ENCODE measurements at places on chromosomes 12 and 14.
A peak's percentile ranks its signal among the peaks of the same experiment; 100 is the strongest.

GRCh38 chr14:104826189-104826860 lies 25.4 kb downstream of the ZBTB42 start:
- DNase-seq = peak; percentile 94

DNA sequence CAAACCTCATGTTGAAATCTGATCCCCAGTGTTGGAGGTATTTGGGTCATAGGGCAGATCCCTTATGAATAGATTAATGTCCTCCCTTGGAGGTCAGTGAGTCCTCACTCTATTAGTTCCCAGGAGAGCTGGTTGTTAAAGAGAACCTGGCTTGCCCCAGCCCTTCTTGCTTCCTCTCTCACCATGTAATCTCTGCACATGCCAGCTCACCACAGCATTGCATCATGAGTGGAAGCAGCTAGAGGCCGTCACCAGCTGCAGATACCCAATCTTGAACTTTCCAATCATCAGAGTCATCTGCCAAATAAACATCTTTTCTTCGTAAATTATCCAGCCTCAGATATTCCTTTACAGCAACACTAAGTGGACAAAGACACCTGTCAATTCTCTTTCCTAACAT lies 161.8 kb upstream of the IGF1 start:
- DNase-seq = no peak

- no peak for DNase-seq
Observed at GRCh38 chr12:104282109-104282508, 21.4 kb upstream of the EID3 start.

DNA sequence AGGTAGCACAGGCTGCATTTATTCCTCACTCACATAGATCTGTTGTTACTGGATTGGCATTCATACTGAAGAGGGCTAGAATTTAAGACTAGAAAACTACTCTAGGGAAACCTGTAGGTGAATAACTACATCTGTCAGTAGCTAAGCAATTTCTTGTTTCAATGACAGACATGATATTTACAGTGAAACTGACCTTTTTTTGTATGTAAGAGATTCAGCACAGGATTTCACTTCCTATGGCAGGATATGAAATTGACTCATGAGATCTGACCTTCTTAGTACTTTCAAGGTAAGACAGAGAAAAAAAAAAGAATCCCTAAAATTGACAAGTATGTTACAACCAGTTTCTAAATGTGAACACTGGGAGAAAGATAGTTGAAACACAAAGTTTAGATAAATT lies 189.8 kb upstream of the SLC16A7 start:
- DNase-seq = no peak

GRCh38 chr14:52269982-52270381 lies 2.5 kb downstream of the PTGDR start:
- DNase-seq = no peak

- no peak for DNase-seq
Observed at GRCh38 chr14:49615776-49616175, 4.7 kb downstream of the RPL36AL start.

DNA sequence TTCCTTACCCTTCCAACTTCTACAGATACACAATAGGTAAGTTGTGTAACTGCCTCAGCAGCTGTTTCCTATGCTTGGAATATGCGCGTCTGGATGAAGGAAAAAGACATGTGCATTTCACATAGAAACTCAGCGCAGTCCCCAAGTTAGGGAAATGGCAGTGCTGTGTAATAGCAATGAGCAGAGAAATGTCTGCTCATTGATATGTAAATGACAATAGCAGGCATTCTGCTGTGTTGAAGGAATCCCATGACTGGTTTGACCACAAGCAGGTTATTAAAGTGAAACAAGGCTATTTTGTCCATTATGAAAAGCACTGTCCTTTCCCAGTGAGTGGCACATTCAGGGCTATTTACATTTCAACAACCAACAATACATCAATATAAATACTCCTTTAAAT lies 106.6 kb downstream of the BTG1 start:
- no peak for DNase-seq

DNA sequence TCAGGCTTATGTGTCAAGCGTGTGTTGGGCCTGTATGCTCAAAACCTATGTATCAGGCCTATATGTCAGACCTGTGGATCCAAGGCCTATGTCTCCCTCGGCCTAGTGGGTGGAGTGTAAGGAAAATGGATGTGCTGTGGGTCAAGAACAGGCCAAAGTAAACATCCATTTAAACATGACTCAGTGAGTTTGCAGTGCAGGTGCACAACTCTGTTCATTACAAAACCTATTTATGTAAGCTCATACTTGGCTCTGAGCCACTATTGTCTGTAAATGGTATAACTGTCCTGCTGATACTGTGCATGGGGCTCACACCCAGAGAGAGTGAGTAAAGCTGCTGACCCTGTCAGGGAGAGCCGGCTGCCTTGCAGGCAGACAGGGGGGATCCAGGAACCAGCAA lies 249.7 kb upstream of the AVPR1A start:
- DNase-seq = no peak

DNA sequence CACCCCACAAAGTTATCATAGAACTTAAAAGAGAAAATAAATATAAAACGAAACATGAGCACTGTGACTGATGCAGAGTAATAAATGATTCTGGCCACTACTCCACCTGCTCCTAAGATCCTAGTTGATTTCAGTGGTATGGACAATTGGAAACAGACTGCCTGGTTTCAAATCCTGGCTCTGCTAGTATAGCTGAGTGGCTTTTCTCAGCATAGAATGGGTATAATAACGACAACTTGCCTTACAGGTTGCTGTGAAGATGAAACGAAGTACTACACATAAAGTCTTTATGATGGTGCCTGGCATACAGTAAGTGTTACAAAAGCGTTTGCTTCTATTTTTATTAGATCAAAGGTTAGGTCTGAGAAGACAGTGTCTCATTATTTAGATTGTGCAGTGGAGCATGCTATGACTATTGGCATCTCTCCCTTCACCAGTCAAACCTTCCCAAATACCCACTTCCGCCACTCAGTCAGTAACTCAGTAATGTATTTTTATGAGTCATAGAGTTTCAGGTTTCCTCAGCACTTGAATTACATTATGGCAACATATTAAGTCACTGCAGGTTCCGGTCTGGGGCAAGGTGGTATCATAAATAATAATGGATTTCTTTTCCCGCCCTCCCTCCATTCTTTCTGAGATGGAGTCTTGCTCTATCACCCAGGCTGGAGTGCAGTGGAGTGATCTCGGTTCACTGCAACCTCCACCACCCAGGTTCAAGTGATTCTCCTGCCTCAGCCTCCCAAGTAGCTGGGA lies 29.7 kb upstream of the NR2C1 start:
- no peak for DNase-seq

- DNase-seq = no peak
Observed at GRCh38 chr12:52402377-52402776, 3.8 kb downstream of the KRT82 start.

GRCh38 chr12:116060764-116061163 lies 216.7 kb downstream of the MED13L start:
- DNase-seq = no peak

GRCh38 chr12:7042842-7043241 lies 17.7 kb upstream of the C1S start:
- DNase-seq = no peak

GRCh38 chr14:39109893-39110715 lies 4.0 kb upstream of the GEMIN2 start:
- no peak for DNase-seq

DNA sequence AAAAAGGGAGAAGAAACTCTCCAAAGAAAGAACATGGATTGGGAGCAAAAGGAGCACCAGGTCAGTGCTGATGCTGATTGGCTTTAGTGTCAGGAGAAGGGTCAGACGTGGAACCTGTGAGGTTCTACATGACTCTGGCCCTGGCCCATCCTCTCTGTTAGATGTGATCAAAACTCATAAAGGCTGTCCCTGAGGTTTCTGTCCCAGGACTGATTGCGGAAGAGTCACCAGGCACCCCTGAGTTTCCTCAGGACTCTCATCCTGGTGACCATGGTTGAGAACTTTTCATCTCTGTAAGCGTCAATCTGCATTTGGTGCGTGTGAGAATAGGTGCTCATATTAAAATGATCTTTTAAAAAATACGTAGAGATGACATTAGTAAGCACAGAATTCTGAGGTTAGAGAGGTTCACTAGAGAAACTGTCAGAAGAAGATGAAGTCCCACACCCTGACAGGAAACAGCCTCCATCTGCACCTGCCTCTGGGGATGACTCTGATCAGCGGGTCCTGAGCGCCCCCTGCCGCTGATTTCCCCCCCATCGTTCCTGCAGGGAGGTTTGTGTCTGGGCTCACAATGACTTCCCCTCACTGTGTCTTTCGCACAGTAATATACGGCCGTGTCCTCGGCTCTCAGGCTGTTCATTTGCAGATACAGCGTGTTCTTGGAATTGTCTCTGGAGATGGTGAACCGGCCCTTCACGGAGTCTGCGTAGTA lies 741.8 kb downstream of the TMEM121 start:
- DNase-seq = peak; percentile 42

DNA sequence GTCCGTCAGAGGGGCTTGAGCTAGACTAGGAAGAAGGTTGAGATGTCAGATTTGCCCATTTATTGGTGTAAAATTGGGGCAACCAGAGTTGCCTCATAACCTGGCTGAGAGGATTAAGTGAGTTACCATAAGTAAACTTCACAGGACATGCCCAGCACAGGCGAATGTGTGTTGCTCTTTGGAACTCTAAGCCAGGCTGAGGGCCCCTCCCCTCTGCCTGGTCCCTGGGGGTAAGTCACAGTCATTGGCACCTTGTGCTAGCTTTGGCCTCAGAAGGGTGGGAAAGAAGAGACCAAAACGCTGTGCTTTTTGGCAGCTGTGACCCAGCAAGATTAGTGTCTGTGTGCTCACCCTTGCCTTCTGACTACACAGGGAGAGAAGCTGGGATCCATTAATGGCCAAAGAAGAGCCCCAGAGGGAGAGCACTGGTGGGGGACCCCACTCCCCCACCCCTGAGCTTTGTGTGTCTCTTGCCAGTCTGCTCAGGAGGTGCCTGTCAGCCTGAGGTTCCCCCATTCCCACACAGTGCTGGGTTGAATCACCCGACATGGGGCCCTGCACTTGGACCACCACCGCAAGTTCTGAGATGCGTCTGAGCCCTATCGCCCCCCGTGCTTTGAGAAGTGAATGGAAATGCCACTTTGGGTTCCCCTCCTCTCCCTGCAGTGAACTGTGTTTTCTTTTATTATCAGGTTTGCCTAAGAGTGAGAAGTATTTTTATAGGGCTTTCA lies 74.1 kb downstream of the CACNA1C start:
- no peak for DNase-seq

GRCh38 chr12:2769866-2770533 lies 24.8 kb upstream of the FKBP4 start:
- DNase-seq = no peak

GRCh38 chr12:19085090-19085489 lies 44.4 kb upstream of the PLEKHA5 start:
- DNase-seq = no peak

DNA sequence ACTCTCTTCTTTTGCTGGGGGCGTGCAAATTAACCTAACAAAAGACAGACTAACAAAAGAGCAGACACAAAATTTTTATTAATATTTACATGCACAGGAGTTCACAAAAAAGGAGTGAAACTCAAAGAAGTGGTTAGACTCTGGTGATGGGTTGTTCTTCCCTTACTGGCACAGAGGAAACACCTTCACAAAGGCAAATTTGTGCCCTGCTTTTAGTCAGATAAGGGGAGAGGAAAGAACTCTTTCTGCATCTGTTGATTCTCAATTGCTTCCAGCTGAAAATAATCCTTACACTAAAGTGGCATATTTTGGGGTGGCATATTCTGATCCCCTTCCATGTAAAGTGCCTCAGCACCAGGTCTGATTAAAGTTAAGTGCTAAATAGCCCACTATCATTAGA lies 190.2 kb upstream of the AMIGO2 start:
- no peak for DNase-seq

- no peak for DNase-seq
Observed at GRCh38 chr12:70217416-70217815, 25.8 kb upstream of the CNOT2 start.

GRCh38 chr14:94611179-94611578 lies 1.0 kb upstream of the SERPINA3 start:
- DNase-seq = no peak

- DNase-seq = no peak
Observed at GRCh38 chr14:93045965-93046704, 69.6 kb downstream of the ITPK1 start.

DNA sequence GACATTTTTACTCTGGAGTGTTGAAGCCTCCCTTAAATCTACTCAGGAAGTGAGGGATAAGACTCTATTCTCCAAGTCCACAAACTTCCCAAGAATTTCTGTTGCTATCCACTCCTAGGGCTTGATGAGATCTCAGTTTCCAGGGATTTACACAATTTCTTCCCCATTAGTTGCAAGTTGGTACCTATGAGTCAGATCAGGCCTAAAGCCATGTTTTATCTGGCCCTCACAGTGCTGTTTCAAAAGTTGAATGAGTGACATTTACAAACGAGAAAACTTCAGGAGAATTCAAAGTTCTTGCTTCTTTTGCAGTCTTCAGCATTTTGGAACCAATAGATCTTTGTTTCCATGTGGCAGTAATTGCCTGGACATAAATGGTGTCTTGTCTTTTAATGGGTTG lies 156.4 kb upstream of the SYT10 start:
- DNase-seq = no peak

- no peak for DNase-seq
Observed at GRCh38 chr12:40827683-40828592, 135.7 kb downstream of the CNTN1 start.

DNA sequence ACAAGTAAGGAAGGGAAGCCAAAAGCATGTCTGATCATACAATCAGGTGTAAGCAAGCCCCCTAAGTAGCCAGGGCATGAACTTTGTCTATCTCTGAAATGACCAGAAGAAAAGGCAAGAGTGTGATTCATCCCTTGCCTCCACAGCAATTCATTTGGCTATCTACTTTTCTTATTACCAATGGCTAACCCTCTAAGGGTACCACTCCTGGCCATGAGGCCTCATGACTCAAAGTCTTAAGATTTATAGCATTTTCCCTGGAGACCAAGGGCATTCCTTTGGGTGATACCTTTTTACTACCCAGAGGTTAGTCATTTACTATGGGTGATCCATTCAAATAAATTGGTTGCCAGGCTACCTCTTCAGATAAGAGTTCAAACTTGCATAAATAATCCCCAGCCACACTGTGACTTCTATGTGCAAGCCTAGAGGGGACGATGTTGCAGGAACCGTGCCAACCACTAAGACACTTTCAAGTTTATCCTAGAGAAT lies 1.5 kb upstream of the LGALS3 start:
- DNase-seq = no peak

DNA sequence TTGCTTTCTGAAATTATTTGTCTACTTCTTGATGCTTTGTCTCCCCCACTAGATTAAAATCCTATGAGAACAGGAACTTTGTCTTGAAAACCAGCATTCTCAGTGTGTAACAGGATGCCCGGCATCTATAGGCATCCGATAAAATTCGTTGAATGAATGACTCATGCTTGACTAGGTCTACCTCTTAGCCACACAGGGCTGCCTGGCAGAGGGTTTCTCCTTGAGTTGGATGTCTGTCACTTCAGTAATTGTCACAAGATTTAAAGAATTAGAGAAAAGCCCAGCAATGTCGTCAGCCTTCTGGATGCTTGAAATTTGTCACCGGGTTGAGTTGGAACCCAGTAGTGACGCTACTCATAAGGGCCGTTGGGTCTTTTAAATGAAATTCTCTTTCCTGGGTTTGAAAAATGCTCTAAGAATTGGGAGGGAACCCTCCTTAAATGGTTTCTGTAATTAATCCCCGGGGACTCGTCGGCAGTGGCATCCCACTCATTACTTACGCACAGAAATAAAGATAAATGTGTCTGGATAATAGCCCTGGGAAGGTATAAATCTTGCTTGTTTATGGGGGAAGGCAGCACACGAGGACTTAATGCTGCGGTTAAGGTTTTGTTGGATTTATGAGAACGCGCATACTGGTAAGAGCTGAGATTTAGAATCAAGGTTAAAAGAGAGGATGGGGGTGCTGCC lies 194.1 kb downstream of the AACS start:
- no peak for DNase-seq

GRCh38 chr12:4780641-4781611 lies 60.7 kb downstream of the GALNT8 start:
- no peak for DNase-seq

All from T-helper 17 cell (primary cell).